NCI-H524 treated with DMSO at 0.1 percent for 48 hours (cell line): ENCODE measurements at places on chromosomes 6 and 20.

DNA sequence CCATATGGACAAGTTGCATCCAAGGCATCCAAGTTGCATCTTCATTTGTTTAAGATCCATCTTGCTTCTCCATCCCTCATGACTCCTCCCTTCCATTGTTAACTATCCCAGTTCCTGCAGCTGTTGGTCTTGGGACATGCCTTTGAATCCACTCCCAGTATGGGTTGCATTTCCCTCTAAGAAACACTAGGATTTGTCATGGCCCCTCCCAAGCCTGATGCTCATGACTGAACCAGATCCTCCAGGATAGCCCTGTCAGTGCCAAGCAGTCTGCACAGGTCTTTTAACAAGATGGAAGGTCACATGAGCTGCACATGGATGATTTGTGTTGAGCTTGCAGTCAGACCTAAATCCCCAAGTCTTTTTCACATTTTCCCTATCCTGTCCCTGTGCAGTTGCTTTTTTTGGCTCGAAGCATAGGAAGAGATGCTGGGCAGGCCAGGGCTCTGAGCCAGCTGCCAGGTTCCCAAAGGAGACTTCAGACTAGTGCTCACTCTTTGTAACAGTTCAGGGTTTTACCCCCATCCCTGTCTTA, 4.2 kb downstream of the PPP2R5D start:
- DNase-seq: no peak

DNA sequence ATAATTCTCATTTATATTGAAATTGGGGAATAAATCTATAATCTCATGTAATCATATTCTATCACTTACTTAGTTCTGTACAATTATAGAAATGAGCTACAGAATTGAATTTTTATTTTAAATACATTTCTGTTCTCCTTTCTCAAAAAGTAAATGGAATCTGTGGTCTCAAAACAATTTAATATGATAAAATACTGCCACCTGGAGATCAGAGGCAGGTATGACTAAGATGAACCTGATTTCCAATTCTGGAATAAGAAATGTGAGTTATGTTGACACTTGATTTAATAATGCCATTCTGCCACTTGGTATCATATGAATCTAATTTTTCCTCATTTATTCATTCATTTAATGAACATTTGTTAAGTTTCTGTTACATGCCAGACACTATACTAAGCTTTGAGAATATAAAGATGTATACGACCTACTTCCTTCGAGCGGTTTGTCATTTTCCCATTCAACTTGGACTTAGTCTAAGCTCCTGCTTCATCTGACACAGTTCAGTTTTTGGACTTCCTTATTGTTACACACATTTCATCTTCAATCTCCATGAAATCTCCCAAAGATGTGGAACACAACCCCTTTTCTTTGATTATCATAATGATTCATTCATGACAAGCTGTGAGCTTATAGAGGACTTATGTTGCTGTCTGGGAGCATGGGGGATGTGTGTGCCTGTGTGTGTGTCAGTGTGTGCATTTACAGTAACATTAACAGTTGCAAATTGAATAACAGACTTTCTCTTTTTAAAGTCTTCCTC, 7.5 kb upstream of the CCDC28A start:
- no peak for DNase-seq

DNA sequence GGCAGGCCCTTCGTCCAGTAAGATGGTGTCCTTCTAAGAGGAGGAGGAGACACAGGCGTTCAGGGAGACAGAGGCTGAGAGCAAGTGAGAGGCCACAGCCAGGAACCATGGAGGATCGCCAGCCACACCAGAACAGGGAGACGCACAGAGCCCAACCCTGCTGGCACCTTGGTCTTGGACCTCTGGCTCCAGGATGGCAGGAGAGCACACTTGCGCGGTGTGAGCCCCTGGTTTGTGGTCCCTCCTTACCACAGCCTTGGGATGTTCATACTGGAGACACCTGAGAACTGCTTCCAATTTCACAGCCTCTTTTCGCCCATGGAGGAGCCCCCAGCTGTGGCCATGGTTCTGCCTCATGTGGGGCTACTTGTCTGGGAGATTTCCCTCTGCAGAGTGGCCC, 222.4 kb downstream of the DLL1 start:
- DNase-seq: no peak

DNA sequence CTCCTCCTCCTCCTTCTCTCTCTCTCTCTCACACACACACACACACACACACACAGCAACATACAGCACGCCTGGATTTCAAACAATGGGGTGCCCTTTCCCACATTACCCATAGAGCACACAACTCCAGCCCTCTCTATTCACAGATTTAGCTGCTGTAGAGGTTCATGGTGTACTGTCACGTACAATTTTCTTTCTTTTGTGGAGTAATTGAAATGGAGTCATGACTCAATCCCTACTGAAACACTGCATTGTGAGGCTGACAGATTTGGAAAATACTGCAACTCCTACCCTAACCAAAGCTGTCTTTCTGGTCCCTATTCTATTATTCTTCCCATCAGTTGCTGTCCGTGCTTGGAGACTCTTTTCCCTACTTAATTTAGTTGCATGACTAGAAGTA, 166.9 kb downstream of the EDN1 start:
- no peak for DNase-seq

GRCh38 chr20:33751775-33752174, 20.0 kb downstream of the ZNF341 start:
- no peak for DNase-seq

DNA sequence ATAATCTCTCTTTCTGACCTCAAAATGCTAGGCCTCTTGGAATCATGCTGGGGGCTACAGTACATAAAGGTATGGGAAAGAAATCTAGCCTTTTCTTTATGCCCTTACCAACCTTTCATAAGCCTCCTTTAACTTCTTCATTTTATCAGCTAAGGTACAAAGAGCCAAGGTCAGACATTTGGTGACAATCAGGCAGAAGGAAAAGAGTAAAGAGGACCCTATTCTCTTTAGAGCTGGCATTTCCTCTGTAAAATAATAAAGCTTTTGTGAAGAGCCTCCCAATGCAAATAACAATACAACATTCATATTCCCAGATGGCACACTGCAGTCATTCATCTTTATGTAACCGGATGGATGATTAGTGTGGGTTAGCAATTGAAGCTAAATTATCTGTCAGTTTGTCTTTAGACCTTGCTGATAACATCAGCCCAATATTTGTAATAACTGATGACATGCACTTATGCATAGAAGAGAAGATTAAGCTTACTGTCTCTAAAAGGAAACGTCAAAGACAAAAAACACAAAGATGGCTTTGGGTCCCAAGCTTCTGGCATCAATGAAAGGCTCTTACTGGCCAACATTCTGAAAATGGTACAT, 163.1 kb downstream of the IBTK start:
- DNase-seq: no peak

DNA sequence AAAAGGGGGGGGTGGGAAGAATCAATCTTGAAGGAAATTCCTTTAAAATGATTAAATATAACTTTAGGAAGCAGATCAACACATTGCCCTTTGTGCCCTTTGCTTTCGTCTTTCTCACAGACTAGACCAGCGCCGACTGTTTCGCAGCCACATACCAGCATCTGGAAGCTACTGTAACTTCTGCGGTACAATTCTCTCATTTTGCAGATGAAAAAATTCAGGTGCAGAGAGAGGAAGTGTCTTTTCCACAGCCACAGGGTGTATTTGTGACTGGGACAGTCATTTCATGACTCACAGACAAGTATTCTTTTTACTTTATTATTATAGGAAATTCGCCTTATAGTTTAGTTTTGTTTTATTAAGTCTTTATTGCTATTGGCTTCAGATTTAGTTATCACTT, 84.2 kb downstream of the UST start:
- no peak for DNase-seq

DNA sequence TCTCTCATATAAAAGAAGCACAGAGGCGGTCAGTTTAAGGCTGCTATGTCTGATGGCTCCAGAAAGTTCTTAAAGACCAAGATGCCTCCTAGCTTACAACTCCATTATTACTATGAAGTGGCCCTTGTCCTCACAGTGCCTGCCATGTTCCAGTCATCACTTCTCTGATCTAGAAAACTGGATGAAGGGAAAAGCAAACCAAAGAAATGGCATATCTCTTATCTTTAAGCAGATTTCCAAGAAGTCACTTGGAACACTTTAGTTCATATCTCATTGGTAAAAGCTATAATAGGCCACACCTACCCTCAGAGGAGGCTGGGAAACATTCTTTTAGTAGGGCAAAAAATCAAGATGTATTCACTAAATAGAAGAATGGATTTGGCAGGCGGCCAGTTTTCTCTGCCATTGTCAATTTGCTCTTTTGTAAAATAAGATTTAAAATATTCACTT, 289.6 kb downstream of the TBC1D7 start:
- DNase-seq: no peak

- DNase-seq: no peak
Observed at GRCh38 chr20:63956664-63957003, 418 bp upstream of the UCKL1 start.
